ENCODE measurements at places on chromosomes 5 and 9.
A peak's percentile ranks its signal among the peaks of the same experiment; 100 is the strongest.

DNA sequence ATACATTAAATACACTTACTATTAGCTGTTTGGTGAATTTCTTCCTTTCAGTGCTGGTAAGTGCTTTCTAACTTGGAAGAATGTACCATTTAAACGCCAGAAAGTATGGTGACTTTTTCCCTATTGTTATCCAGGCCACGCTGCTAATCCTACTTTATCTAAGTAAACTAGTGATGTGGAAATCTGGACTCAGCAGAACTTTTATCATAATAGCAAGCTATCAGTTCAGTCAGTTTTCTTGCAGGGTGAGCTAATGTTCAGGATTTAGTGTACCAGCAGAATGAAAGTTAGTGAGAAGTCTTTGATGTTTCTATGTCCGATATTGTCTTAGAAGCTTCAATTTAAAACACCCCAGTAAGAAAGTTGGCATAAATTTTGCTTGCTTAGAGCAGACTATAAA lies 72.2 kb downstream of the HSD17B4 start:
- DNase-seq = no peak

DNA sequence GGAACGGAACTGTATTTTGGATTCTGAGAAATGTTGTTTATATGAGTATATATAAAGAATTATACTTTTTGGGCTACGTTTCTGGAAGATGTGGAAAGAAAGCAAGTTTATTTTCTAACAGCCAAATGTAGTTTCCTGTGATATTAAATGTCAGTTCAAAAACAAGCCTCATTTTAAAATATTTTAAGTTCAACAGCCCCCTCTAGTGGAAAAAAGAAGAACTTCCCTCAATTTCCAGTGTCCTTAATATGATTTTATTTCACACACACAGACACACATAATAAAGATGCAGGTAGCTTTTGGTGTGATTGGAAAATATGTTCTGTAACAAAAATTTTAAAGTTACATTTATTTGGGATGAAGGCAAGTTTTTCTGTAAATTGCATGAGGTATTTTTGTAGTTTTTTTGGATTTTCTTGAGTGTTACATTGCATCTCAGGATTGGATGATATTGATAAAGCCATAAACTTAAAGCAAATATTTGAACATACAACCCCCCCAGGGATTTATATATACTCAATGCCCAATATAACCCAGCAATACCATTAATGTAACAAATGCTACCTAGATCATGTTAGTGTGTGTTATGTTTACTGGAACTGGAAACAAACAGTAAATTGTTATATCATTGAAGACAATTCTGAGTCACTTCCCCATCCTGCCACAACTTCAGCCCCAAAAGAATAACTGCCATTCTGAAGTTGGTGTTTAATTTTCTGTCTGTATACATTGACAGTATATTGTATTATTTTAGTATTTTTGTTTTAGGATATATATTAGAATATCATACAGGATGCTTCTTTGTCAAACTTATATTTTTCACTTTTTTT lies 54.0 kb downstream of the CCDC171 start:
- no peak for DNase-seq

DNA sequence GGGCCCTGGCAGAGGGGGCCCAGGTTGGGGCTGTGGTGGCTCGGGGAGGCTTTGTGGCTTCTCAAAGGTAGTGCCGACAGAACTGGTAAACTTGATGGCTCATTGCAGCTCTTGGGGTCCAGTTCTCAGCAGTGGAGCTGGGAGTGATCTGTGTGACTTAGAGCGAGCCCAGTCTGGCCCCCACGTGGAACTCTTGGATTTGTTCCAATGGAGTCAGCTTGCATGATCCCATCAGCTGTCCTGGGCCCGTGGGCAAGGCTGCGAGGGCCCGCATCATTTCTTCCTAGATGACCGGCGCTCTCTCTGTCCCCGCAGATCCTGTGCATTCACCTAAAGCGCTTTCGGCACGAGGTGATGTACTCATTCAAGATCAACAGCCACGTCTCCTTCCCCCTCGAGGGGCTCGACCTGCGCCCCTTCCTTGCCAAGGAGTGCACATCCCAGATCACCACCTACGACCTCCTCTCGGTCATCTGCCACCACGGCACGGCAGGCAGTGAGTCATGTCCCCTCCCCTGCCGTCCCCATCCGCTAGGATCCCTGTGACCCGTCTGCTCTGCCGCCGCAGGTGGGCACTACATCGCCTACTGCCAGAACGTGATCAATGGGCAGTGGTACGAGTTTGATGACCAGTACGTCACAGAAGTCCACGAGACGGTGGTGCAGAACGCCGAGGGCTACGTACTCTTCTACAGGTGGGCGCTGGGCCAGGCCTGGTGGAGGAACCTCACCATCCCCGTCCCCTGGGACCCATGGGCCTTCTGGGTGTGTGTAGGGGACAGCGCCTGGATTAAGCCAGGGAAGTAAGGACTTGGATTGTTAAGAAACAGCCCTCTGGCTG lies 39.2 kb downstream of the USP20 start:
- DNase-seq = no peak

DNA sequence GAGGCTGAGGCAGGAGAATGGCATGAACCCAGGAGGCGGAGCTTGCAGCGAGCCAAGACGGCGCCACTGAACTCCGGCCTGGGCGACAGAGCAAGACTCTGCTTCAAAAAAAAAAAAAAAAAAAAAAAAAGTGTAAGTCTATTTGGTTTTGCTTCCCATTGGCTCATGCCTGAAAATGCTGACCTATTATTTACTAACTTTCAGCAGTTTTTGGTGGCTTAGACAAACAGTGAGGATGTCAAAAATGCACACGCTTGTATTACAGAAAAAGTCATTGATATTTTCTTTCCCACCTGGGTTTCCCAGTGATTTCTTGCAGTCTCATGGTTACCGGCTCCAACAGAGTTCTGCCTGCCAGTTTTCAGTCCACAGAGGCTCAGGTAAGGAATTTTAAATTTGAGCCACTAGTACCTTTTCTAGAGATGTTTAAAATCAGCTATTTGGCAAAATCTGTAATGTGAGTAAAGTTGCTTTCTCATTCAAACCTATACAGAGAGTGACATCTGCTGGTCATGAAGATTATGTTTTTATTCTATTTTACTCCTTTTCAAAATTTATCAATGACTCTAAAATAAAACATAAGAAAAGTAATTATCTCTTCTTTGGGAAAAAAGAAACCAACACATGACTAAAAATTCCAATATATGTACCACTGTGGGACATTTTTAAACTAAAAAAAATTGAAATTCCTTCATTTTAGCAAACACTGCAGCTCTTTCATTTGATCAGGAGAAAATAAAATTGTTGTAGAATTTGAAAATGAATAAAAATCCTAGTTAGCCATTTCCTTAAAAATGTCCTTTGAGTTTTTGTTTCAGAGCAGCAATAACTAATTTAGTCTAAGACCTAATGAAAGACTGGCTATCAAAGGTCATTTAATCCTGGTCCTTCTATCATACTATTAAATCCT lies 8.8 kb downstream of the FAM200C start:
- no peak for DNase-seq

GRCh38 chr5:135999406-136000139 lies 29.2 kb upstream of the TGFBI start:
- DNase-seq = no peak

- no peak for DNase-seq
These were observed 140.8 kb upstream of the RASA1 start for GRCh38 chr5:87126869-87127268.

DNA sequence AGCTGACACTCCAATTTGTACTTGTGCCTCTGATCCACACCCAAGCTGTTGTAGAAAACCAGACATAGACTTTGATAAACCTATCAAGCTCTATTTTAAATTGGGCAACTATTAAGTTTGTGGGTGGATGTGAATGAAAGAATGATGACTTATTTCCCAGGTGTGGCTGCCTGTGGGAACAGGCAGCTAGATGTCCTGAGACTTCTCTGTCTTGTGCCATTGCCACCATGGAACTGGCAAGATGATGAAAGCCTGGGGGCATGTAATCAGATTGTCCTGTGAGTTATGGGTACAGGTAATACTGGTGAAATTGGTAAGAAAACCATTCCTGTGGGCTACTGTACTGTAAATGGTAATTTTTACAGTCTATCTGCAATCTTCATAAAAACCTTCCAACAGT lies 57.5 kb downstream of the CEMIP2 start:
- no peak for DNase-seq

- no peak for DNase-seq
These were observed 113.9 kb downstream of the ARRDC3 start for GRCh38 chr5:91269198-91269597.

GRCh38 chr5:17255471-17256021 lies 38.1 kb downstream of the BASP1 start:
- DNase-seq = no peak

DNA sequence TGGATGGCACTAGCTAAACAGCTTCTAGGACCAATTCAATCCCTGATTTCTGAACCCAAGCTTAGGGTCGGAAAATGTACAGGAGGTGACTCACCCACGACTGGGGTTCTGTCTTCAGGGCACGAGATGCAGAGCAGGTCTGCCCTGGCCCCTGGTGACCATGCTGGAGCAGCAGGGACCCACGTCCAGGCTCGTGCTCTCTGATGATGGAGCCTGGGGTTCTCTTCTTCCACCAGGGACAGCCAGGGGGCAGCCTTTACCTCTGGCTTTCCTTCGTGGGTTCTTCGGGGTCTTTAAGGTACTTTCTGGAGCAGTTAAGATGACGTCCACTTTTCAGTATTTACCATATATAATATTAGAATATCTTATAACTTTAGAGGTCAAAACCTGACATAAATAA lies 2.1 kb downstream of the CFAP77 start:
- no peak for DNase-seq

DNA sequence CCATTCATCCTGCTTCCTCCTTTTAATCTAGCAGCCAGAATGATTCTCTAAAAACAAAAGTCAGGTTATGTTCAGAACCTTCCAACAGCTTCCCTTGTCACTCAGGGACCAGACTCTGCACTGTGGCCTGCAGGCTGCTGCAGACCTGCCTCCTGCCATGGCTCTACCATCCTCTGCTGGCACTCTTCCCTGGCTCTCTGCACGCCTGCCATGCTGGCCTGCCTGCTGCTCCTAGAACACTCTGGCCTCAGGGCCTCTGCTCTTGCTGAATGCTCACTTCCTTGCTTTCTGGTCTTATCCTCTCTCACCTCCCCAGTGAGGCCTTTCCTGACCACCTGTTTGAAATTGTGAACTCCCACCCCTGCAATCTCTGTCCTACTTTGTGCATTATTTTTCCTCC lies 149.4 kb downstream of the CD180 start:
- peak; percentile 1 for DNase-seq

- DNase-seq = no peak
These were observed 107.3 kb downstream of the ADAMTS2 start for GRCh38 chr5:179237770-179238627.

All from anterior cingulate cortex (tissue), 58 donors.